ENCODE measurements at places on chromosomes 13 and 19.

DNA sequence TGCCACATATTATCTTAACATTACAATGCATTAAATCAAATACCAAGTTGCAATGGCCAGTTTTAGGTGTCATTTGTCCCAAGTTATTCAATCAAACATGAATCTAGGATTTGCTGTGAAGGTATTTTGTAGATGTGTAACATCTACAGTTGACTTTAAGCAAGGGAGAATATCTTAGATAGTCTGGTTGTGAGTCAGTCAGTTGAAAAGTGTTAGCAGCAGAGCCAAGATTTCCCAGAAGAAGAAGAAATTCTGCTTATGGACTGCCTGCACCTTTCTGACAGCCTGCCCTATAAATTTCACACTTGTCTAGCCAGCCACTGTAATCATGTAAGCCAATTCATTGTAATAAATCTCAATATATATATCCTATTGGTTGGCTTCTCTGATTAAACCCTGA is 41.3 kb upstream of the INTS6 start:
- DNase-seq, result no peak

GRCh38 chr13:98456413-98456845 is 120.5 kb downstream of the STK24 start:
- DNase-seq, result no peak

DNA sequence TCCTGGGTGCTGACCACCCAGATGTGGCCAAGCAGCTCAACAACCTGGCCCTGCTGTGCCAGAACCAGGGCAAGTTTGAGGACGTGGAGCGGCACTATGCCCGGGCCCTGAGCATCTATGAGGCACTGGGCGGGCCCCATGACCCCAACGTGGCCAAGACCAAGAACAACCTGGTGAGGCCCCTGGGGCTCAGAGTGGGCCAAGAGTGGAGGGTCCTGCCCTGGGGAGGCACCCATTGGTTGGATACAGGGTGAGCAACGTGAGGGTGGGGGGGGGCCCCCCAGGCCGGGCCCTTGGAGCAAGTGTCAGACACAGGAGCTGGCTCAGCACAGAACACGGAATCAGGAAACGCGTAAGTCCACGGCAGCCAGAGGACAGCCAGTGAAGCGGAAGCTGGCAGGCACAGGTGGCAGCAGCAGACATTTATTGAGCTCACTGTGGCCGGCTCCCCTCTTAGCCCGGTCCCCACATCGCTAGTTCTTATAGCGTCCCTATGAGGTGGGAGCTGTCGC is 8.9 kb downstream of the KLC3 start:
- no peak for DNase-seq

GRCh38 chr13:64778002-64778401 is 2452.1 kb downstream of the PCDH9 start:
- DNase-seq, result peak; percentile 17

DNA sequence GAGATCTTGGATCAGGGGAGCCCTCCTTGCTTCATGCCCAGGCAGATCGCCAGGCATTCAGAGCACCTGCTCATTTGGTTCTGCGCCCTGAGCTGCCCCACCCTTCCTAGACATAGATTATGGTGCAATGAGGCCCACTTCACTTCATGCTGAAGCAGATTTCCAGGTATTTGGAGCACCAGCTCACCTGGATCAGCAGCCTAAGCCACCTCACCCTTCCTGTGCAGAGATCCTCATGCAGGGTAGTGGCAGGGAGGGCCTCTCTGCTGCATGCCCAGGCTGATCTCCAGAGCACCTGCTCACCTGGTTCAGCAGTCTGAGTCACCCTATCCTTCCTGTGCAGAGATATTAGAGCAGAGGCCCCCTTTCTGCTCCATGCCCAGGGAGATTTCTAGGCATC is 1966.1 kb downstream of the PCDH9 start:
- DNase-seq, result no peak

DNA sequence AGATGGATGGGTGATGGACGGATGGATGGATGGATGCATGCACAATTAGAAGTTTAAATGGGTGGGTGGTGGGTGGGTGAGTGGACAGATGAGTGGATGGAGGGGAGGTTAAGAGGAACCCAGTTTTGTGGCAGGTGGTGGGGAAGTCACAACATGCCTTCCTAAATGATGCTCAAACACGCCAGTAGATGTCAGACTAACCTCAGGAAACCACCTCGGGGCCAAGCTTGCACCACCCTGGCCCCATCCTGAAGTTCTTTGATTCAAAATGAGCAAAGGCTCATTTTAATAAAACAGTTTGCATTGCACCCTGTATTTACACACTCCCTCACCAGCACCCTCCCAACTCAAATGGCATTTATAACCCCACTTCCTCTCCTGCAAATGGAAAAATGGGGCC is 91.4 kb upstream of the CACNA1A start:
- peak; percentile 76 for DNase-seq

DNA sequence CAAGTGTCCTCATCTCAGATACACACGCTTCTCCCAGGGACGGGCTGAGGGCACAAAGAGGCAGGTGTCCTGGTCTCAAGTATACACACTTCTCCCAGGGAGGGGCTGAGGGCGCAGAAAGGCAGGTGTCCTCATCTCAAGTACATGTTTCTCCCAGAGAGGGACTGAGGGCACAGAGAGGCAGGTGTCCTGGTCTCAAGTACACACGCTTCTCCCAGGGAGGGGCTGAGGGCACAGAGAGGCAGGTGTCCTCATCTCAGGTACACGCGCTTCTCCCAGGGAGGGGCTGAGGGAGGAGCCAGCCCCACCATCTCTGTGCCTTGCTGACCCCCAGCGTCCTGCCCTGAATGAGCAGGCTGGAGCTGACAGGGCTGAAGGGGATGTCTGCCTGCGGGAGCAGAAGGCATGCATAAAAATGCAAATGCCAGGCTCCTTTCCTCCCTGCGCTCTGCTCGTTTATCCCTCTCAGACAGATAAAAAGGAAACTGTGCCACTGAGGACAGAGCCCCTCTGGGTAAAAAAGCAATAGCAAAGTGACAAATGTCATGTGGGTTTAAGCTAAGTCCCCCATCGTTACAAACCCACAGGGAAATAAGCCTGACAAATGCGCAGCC is 96.1 kb upstream of the UQCRFS1 start:
- DNase-seq, result peak; percentile 64

DNA sequence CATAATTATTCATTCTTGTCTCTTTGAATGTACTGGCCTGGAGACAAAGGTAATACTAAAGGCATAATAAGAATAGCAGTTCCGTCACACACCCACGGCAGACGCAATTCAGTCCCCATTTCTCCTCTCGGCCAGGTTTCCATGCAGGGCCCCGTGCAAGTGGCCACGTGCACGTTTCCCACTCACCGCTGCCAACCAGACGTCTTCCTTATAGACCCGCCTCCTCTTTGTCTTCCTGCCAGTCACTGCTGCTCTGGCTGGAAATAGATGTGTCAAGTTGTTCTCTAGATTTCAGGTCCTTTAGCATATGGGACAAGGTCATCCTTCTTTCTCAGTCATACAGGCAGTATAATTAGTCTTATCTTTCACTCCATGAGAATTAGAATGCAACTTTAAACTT is 204.3 kb downstream of the SUCLA2 start:
- peak; percentile 7 for DNase-seq

DNA sequence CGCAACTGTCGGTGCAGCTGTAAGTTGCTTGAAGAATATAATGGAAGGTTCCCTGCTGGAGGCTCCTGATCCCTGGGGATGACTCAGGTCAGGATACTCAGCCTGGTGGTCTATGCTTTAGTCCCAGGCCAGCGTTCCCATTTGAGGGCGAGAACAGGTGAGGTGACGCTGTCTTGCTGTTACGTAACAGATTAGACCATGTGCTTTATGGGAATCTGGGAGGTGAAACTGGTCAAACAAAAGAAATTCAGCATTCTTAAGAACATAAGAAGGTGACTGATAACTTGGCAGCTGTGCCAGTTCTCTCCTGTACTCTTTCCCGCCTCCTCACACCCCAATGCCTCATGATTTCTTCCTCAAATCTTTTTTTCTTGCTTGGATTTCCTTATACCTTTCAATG is at the start of gene CXCL17:
Gene CXCL17, minus strand, starts transcription at position 114 of the 400 bp plus-strand sequence. CDS start 114 bp downstream, outside the sequence.
- DNase-seq, result no peak

GRCh38 chr13:104584481-104584880 is 1518.3 kb upstream of the SLC10A2 start:
- no peak for DNase-seq

DNA sequence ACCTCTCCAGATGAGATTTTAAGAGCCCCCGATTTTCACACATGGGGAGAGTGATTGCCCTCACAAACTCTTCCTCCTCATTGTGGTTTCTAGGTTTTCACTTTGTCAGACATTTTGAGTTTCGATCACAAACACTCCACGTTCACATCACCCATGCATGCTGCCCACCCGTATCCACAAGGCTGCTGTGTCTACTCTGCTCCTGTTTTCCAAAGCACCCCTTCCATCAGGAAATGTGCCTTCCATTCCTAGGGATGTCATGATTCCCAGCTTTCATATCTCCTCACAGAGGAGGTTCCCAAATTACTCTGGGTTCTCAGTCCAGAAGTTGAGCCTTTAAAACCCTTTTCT is 45.8 kb upstream of the CEACAM21 start:
- no peak for DNase-seq
